ENCODE measurements at places on chromosomes 3 and 15.

- DNase-seq = no peak
Measured at GRCh38 chr15:79623488-79623887, 191.4 kb downstream of the MINAR1 start.

DNA sequence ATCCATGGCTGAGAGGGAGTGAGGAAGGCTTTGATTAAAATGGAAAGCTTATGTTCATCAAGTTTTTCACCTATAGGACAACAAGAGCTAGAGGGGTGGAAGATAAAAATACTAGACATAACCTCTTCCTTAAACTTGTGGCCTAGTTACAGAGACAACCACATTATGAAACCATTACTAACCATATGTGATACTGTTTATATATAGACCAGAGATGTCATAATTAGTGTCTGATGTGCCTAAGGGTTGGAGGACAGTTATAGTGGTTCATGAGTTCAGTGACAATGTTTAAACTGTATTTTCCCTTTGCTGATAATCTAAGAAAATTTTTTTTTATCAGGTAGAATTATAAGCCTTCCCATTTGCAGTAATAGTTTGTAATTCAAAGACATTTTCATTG, 23.7 kb downstream of the PHLDB2 start:
- no peak for DNase-seq

GRCh38 chr3:119352863-119353527, 58.8 kb downstream of the ARHGAP31 start:
- DNase-seq = no peak

GRCh38 chr3:33919312-33920120, 121.1 kb downstream of the PDCD6IP start:
- no peak for DNase-seq

GRCh38 chr3:188390775-188391443, 237.0 kb downstream of the LPP start:
- no peak for DNase-seq

DNA sequence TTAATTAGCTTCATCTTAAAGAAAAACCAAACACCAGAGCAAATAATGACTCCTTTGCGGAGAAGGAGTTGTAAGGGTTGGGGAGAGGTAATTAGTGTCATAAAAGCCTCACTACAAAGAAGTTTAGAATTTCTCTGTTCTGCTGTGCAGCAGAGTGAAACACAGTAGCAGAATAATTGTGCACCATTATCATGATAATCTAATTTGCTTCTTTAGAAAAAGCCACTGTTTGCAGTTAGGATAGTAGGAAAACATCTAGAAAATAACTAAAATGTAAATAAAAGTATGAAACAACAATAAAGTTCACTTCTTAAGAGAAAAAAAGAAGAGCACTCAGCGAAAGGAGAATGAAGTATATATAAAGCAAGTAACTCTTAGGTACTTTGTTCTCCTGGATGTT, 5.5 kb downstream of the SHOX2 start:
- no peak for DNase-seq

GRCh38 chr3:15154326-15154725, 51.7 kb upstream of the CAPN7 start:
- no peak for DNase-seq

- DNase-seq = no peak
Measured at GRCh38 chr3:46252980-46253379, 10.7 kb downstream of the CCR3 start.

DNA sequence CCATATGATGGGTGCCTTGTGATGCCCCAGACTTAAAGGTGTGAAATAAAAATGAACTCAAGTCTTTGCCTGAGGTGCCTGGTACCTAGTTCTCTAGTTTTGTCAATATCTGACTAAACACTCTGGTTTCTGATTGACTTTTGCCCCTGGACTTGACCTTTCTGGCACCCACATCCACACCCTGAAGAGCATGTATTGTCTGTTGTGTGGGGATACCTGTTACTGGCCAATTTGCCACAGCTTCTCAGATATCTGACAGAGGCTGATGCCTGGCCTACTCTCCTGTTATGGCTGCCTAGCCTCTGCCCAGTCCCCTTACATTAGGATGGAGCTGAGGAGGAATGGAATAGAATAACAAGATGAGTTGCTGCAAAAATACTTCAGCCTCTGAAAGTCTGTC, 3.6 kb downstream of the ZBTB38 start:
- DNase-seq = no peak

DNA sequence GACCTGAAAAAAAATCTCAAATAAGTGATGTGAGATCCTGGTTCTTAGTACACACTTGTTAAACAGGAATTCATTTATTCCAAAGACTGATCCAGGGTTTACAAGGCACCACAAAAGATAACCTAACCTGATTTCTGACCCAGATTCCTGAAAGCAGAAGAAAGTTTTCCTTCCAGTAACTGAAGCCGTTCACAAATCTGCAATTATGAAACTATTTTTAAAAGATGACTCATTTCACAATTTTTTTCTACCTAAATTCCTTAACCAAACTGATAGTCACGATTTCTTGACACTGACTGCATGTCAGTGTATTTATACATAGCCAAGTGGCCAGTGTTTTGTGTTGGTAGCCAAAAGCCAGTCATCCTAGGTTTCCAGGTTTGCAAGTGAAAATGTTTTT, 17.1 kb downstream of the SLC9A9 start:
- no peak for DNase-seq

GRCh38 chr15:40825661-40826422, 2.7 kb downstream of the PPP1R14D start:
- DNase-seq = no peak

DNA sequence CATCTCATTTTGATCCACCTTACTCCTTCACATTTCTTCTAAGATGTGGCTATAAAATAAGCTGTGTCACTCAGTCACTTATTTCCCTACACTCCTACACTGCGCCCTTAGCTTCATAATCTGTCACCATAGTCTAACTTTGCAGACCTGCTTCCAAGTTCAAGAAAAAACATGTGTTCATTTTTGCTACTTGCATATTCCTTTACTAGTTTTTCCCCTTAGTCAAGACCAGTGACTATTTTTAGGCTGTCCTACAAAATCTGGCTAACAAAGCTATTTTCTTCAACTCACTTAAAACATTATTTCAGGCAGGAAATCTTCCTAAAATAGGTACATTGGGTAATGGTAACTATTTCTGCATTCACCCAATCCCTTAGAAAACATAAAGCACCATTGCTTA, 272.5 kb downstream of the TBC1D5 start:
- no peak for DNase-seq

GRCh38 chr3:49616061-49616460, 58.1 kb upstream of the APEH start:
- DNase-seq = no peak

GRCh38 chr15:65827065-65827464, 35.0 kb upstream of the DENND4A start:
- peak; percentile 33 for DNase-seq

DNA sequence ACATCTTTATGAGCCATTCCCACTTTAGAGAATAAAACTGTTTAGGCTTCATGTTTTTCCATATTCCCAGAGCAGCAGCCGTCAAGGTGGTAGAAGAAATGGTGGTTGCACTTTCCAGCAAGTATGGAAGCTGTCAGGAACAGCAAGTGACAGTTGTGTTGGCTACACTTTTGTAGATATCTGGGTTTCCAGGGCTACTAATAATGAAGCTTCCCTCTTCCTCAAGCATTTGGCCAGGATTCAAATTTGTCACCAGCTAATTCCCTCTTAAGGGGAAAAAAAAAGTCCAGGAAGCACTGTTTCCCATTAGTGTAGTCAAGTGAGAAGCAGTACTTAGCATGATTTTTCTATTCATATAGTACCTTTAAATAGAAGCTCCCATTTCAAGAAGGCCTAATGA, 252.8 kb downstream of the IGSF11 start:
- no peak for DNase-seq

- peak; percentile 31 for DNase-seq
Measured at GRCh38 chr3:124078953-124079911, 87.3 kb upstream of the ROPN1 start.

DNA sequence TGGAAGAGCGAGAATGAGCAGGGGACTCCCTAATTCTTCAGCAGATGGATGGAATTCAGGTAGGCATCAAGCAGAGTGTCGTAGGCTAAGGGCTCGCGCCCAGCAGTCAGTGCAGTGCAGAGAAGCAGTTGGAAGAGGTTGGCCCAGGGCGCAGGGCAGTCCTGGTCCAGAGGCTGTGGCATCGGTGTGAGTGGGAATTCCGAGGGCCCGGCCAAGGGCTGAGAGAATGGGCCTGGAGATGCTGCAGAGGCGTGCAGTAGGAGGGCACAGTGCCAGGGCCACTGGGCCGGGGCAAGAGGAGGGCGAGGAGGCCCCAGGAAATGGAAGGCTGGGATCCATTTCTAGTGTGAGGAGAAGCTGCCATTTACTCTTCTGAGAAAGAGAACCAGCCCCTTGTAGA, 74.4 kb downstream of the AAGAB start:
- no peak for DNase-seq

DNA sequence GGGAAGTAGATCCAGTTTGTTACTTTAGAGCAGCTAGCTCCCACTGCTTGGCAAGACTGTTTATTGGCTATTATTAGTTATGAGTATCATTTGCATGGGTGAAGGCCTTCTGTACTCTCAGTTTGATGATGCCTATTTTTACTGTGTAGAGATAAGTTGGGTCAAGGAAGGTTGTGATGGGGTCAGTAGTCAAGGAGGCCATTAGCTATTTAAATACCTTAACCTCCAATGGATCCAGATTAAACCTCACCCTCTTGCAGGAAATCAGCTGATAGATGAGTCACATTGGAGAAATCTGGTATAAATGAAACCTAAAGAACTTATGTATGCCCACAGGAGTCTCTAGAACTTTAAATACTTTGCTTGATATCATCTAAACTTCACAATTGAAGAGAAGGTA, 45.0 kb downstream of the THBS1 start:
- no peak for DNase-seq

Data from activated naive CD4-positive, alpha-beta T cell treated with anti-CD3 and anti-CD28 coated beads, Interleukin-2, amount 10 ng/mL, durations not matched to agents 7 days and 5 days (primary cell).